ENCODE measurements at places on chromosomes 4 and X. TPM values are rescaled to one million over a fixed set of nuclear protein-coding genes. Genes with fewer than 3 reads are reported as not detected.

- DNase-seq, result no peak
- H3K36me3 ChIP-seq, result no peaks in the 10 kb centered on the region
- no peak overlapping the region for H3K4me3 ChIP-seq
- no peak overlapping the region for H3K27ac ChIP-seq
Observed at GRCh38 chrX:67610282-67610681, 66.5 kb downstream of the AR start.

SLC16A2 gene
- total RNA-seq, result 0.13 TPM

DCAF8L2 gene
- not detected for total RNA-seq

SPANXN3 gene
- total RNA-seq, result not detected

DNA sequence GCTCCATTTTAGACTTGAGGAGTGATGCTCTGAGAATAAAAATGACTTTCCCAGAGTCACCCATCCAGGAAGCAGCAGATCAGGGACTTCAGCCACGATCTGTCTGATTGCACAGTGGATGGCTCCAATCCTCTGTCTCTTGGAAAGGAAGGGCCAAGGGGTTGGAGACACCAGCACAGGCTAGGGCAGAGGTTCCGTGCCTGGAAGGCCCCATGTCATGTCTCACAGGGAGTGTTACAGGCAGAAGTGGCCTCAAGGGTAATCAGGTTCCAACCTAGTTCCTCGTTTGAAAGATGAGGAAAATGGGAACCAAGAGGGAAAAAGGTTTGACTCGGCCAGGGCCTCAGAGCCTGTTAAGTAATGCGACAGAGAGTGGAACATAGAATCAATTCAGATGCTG, 160.0 kb downstream of the EFNB1 start:
- no peaks in the 10 kb centered on the region for H3K4me1 ChIP-seq
- no peak overlapping the region for H3K4me3 ChIP-seq
- no peaks in the 10 kb centered on the region for H3K27me3 ChIP-seq

ENAM gene
- not detected for total RNA-seq

SLC4A4 gene
- total RNA-seq, result 0.11 TPM

DNA sequence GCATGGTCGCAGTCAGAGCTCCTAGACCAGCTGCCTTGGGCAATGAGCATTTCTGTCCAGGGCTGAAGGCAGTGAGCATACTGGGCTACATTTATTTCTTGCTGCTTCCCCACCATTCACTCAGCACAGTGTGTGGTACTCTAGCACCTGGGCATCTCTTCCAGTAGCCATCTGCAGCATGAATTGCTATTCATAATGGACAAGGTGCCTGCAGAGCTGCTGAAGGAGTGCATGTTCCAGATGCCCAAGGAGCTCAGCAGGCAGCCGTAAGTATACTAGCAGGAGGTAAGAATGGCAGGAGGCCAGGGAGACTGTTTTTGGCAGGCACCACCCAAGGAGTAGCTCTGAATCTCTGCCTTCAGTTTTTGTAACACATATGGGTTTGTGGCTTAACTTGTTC, 110.4 kb upstream of the RXFP1 start:
- DNase-seq, result no peak
- no peaks in the 10 kb centered on the region for H3K36me3 ChIP-seq
- no peaks in the 10 kb centered on the region for H3K27me3 ChIP-seq
- H3K4me3 ChIP-seq, result no peak overlapping the region
- H3K27ac ChIP-seq, result no peak overlapping the region
- H3K4me1 ChIP-seq, result peaks cover 5% of the 10 kb centered on the region

DNA sequence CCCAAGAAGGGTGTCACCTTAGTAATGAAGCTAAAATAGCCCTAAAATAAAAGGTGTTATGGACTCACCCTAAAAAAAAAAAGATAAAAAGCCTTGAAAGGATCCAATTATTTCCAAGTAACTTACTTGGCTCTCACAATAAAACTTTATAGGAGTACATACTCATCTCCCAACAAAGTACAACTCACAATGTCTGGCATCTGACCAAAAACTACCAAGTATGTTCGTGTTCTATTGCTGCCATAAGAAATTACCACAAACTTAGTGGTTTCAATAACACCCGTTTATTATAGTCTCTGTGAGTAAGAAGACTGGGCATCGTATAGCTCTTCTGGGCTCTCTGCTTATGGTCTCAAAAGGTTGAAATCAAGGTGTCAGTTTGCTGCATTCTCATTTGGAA, 51.0 kb downstream of the BEX1 start:
- H3K4me1 ChIP-seq, result no peaks in the 10 kb centered on the region
- no peaks in the 10 kb centered on the region for H3K36me3 ChIP-seq
- no peak for DNase-seq
- H3K27me3 ChIP-seq, result no peaks in the 10 kb centered on the region
